Stimulated activated CD4-positive, alpha-beta T cell treated with anti-CD3 and anti-CD28 coated beads, TNF-alpha, amount 100 ng/mL, for 1 hour (primary cell): ENCODE measurements at places on chromosomes 5 and 9.
A peak's percentile ranks its signal among the peaks of the same experiment; 100 is the strongest.

GRCh38 chr9:70398145-70398556 is 16.3 kb downstream of the KLF9 start:
- DNase-seq, result no peak

DNA sequence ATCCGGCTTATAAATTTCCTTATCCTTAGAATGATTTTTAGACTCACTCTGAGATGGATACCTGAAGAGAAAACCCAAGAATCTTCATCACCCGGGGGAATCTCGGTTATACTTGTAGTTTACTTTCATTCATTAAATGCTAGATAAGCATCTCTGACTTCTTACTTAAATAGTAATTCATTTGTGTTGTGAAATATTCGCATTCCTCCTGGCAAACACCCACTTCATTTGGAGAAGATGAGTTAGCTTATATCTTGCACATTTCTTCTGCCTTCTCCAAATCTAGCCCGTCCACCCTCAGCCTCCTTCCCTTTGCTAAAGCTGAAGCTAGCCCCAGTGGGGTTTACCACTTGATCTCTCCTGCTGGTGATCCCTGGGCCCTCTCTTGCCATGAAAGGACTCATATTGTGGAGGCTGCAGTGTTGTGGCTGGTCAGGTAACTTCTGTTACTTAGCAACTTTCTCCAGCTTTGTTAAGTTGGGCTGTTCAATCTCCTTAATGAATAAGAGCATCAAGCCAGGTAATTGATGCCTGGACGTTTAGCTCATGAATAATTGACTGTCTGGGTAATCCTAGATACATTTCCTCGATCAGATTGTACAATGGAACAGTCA is 11.3 kb upstream of the POU4F3 start:
- no peak for DNase-seq

DNA sequence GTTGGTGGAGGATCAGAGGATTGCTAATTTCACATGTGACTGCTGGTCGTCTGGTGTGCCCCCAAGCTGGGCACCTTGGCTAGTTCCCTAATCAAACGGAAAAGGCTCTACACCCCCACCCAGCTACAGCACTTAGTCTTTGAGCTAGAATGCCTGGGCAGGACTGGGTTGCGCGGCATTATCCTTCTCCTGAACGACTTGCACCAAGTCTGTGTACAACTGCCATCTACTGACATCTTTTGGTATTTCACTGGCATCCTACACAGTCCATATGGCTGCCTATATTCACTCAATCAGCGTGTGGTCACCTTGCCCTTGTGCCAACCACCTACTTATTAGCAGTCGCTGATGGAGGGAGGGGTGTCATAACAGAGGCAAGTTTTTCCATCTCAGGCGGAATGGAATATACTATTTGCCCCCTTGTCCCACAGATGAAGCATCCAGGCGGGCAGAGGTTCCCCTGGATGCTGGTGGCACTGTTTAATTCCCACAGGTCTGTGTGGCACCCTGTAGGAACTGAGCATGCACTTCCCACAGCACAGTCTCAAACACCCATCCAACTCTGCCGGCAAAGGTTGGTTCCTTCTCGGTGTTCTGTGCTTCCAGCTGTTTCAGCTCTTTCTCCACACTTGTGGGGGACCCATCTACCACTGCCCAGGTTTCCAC is 150.1 kb downstream of the OSTF1 start:
- peak; percentile 3 for DNase-seq

GRCh38 chr9:86039991-86040860 is 59.1 kb downstream of the GOLM1 start:
- DNase-seq, result no peak

- no peak for DNase-seq
Observed at GRCh38 chr5:36374266-36374862, 72.7 kb upstream of the RANBP3L start.

GRCh38 chr5:74587890-74588289 is 52.6 kb downstream of the ENC1 start:
- no peak for DNase-seq

DNA sequence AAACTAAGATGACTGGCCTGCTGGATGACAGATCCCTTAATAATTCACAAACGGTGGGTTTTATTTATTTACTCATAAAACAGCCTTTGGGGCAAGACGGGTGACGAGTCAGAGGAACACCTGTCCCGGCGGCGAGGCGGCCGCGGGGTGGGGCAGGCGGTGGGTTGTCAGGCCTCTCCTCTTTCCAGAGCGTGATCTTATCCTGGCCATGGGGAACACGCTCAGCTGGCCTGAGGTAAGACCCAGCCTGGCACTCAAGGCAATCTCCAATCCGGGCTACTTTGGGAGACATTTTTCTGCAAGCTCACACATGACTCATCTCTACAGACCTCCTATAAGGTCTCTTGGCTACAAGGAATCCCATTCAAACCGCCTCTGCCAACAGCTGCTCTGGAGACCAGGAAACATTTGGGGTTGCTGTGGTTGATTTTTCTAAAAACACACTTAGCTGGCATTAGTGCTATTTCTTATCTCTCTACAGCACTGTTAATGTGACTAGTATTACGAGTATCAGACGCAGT is 6.3 kb downstream of the RAPGEF1 start:
- no peak for DNase-seq

GRCh38 chr9:90698871-90699440 is 56.3 kb upstream of the DIRAS2 start:
- DNase-seq, result no peak

DNA sequence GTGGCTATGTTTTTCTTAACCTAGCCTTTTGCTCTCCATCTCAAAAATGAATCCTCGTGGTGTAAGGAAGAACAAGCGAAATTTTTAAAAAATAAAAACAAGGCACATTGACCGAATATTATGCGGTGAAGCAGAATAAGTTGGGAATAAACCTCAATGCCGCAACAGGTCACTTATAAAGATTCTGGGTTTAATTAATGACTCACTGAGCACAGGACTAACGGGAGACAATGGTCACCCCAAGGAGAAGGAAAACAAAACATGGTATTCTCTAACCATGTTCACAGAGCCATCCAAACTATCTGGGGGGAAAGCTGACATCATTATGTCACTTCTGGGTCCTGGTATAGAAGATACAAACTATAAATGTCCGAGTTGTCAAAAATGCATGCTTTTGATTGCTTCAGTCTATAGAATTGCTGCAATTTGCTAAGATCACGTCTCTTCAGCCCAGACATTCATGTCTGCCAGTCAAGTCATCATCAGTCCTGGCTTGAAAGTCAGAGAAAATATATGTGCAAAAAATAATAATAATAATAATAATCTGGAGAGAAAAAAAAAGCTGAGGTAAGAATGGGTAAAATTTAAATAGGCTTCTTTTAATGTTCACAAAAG is 280.6 kb downstream of the NR2F1-AS1 start:
- DNase-seq, result no peak

DNA sequence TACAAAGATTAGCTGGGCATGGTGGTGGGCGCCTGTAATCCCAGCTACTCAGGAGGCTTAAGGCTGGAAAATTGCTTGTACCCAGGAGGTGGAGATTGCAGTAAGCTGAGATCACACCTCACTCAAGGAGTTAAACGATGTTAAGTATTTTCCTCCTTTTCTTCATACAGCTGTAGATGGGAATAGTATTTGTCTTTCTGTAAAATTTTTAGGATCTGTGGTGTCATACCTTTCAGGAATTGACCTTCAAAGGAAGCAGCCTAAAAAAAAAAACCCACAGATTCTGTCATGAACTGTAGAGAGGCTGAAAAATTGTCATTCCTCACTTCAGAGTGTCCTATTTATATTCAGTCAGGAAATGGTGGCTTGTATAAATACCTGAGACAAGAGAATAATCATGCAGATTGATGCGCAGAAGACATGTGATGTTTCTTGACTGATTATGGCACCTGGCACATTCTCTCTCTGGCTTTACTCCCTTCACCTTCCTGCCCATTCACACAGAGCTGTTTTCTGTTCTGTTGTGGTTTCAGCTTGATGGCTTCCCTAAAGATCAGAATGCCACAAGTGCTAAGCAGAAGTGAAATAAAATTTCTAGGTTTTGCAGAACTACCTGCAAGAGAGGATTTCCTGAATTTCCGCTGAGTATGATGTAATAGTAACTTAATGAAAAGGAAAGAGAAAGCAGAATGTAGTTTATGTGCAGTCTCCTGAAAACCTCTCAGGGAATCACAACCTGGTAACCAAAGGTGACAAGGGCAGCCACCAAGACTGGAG is 3.8 kb downstream of the IFNA1 start:
- no peak for DNase-seq

DNA sequence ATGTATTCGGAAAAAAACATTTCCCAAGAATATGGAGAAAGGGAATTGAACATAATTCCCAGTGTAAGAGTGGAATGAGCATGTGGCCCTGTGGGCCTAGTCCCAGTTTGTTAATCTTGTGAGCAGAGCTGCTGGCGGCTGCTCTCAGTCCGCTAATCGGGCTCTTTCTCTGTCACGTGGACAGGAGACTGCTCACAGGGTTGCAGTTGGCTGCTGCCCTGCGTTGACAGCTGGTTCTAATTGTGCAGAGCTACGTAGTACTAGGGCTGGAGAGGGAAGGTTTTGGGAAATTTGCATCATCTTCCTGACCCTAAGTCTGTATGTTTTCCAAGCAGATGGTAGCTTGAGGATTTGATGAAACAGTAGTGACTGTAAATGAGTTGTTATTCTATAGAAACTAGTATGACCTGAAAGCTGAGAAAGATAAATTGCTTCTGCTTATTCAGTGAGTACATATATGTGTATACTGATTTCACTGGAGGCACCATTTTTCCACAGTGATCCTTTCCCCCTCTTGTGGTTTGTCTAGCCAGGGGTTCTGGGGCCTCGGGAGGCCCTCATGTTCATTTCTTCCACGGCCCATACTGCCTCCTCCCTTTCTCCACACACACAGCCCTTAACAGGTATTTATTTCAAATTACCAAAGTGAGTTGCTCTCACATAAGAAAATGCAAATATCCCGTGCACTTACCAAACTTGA is 100.6 kb downstream of the ANGPTL2 start:
- no peak for DNase-seq

- no peak for DNase-seq
Observed at GRCh38 chr9:82563094-82563493, 499.8 kb downstream of the RASEF start.

- DNase-seq, result no peak
Observed at GRCh38 chr9:7287065-7287464, 512.5 kb downstream of the DMAC1 start.

DNA sequence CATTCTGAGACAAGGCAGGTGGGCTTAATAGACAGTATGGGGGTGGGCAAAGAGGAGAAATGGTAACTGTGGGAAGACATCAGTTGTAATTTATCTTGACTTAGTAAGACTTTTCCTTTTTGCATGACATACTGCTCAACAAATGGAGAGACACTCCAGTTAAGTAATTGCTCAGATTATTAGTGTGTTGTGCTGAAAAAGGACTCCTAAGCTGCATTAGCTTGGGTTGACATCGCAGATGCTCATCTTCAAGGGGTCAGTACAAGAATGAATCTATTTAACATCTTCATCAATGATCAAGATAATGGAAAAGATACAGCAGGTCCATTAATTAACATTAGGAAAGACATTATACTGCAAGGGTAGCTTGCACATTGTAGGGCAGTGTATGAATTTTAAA is 181.1 kb upstream of the ELAVL2 start:
- DNase-seq, result no peak

- no peak for DNase-seq
Observed at GRCh38 chr5:17224858-17225511, 7.6 kb downstream of the BASP1 start.

- DNase-seq, result no peak
Observed at GRCh38 chr9:16801871-16802466, 68.5 kb downstream of the BNC2 start.

DNA sequence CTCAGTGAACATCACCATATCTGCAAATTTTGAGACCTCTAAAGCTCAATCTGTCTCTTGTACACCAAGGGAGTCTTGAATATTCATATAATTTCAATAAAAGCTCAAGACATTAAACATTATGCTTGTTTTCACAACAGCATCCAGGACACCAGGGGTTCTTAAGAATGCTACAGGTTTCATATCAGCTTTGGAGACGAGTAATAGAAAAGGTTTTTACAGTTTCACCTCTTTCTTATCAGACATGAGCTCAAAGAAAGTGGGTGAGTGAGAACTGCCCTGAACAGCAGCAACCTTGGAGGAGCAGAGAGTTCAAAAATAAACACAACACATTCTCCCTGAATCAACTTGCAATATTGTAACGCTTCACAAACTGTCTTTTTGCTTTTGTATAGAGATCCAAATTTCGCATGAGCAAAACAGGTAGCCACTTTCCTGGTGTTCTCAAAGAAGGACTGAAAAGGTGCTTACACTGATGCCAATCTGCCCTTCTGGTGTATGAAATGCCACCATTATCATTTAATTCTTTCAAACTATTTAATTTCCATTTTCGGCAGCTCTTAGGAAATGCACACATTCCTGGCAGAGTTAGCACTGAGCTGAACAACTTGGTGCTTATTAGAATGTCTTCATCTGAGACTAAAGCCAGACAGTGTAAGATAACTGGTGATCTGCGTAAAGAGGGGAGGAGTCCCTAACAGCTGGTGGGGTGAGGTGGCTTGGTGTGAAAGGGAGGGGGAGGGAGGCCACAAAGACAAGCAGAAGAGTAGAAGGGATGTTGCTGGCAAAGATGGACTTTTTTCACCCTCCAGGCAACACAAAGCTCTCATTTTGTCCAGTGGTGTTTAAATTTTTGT is 535.3 kb downstream of the PDE4D start:
- no peak for DNase-seq

- DNase-seq, result no peak
Observed at GRCh38 chr5:4640795-4641194, 499.3 kb upstream of the ADAMTS16 start.

DNA sequence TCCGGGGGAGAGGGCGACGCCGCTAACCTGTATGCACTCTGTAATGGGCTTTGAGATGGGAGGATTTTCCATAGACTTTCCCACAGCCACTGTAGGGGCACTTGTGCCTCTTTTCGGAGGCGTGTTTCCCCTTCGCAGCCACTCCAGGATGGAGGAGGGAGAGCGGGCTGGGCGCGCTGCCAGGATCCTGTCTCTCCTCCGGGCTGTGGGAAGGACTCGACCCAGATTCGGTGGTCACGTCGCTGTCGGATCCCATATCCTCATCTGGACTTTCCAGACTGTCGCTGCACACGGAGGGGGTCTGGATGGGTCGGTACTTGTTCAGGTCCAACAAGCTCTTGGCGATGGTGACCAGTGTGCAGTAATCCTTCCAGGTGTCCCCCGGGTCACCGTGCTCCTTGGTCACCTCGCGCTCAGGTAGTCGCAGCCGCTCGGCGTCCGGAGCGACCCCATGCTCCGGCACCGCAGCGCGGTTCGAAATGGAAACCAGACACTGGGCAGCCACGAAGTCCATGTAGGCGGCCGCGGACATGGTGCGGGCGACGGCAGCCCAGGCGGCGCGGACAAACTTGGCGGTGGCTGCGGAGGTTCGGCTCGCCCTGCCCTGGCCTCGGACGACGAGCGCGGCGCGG is 1.5 kb downstream of the KLF9 start:
- DNase-seq, result peak; percentile 26

DNA sequence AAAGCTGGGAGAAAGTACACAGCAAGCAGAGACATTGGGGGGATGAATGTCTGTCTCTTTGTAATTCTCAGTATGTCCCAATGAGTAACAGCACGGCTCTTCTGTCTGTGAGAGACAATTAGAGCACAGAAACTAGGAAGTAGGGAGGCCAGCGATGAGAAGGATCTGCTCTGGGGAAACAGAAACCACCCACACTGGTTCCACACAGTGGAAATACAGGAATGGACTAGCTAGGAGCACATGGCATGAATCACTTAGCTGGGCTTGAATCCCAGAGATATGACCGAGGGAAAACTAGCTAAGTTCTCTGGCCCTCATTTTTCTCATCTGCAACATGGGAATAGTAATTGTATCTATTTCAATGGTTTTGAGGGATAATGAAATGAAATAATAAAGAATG is 895.9 kb downstream of the TLE4 start:
- no peak for DNase-seq
